ENCODE measurements at places on chromosomes 5 and 9.

GRCh38 chr9:37984672-37985611 is 81.0 kb upstream of the SLC25A51 start:
- no peaks in the 10 kb centered on the region for H3K27me3 ChIP-seq
- H3K36me3 ChIP-seq, result no peaks in the 10 kb centered on the region
- DNase-seq, result no peak
- peaks cover 10% of the 10 kb centered on the region for H3K4me1 ChIP-seq

GRCh38 chr5:93884254-93884653 is 142.9 kb upstream of the POU5F2 start:
- no peaks in the 10 kb centered on the region for H3K36me3 ChIP-seq
- no peak overlapping the region for H3K27ac ChIP-seq
- no peaks in the 10 kb centered on the region for H3K4me1 ChIP-seq

- DNase-seq, result no peak
- H3K36me3 ChIP-seq, result no peaks in the 10 kb centered on the region
- H3K4me3 ChIP-seq, result no peak overlapping the region
- no peaks in the 10 kb centered on the region for H3K27me3 ChIP-seq
These were observed 7.0 kb upstream of the IZUMO3 start for GRCh38 chr9:24552526-24553182.

- peaks cover 20% of the 10 kb centered on the region for H3K36me3 ChIP-seq
- H3K27ac ChIP-seq, result no peak overlapping the region
- no peak for DNase-seq
- H3K27me3 ChIP-seq, result no peaks in the 10 kb centered on the region
- peaks cover 12% of the 10 kb centered on the region for H3K4me1 ChIP-seq
These were observed 9.1 kb downstream of the PDCL start for GRCh38 chr9:122819326-122819725.

- H3K27ac ChIP-seq, result no peak overlapping the region
- DNase-seq, result no peak
- no peaks in the 10 kb centered on the region for H3K36me3 ChIP-seq
- H3K27me3 ChIP-seq, result no peaks in the 10 kb centered on the region
- H3K4me1 ChIP-seq, result no peaks in the 10 kb centered on the region
These were observed 23.5 kb downstream of the SAXO1 start for GRCh38 chr9:19009391-19009965.

GRCh38 chr5:94025788-94026473 is 284.5 kb upstream of the POU5F2 start:
- DNase-seq, result no peak
- H3K4me3 ChIP-seq, result no peak overlapping the region
- H3K27ac ChIP-seq, result no peak overlapping the region
- H3K4me1 ChIP-seq, result no peaks in the 10 kb centered on the region
- no peaks in the 10 kb centered on the region for H3K27me3 ChIP-seq

- H3K27me3 ChIP-seq, result no peaks in the 10 kb centered on the region
- no peak overlapping the region for H3K4me3 ChIP-seq
These were observed 119.3 kb upstream of the WWC1 start for GRCh38 chr5:168171901-168172759.

DNA sequence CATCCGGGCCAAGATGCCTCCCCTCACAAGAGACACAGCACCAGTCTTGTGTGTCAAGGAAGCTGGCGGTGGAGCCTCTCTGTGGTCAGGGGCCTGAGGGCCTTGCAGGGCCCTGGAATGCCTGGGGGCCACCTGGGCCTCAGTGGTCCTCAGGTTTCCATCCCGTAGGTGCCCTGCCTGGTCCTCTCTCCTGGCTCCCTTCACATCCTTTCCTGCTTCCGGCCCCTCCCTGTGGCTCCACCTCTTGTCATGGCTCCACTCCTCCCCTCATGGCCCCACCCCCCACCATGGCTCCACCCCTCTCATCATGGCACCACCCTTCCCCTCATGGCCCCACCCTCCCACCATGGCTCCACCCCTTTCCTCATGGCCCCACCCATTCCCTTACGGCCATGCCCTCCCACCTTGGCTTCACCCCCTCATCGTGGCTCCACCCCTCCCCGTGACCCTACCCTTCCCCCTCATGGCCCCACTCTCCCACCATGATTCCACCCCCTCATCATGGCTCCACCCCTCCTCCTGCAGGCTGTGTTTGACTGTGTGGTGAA is 175.8 kb downstream of the CACNA1B start:
- H3K4me3 ChIP-seq, result no peak overlapping the region
- no peaks in the 10 kb centered on the region for H3K36me3 ChIP-seq

GRCh38 chr5:19753579-19753978 is 234.4 kb downstream of the CDH18 start:
- no peaks in the 10 kb centered on the region for H3K36me3 ChIP-seq
- H3K27ac ChIP-seq, result no peak overlapping the region
- H3K4me1 ChIP-seq, result no peaks in the 10 kb centered on the region
- H3K4me3 ChIP-seq, result no peak overlapping the region

DNA sequence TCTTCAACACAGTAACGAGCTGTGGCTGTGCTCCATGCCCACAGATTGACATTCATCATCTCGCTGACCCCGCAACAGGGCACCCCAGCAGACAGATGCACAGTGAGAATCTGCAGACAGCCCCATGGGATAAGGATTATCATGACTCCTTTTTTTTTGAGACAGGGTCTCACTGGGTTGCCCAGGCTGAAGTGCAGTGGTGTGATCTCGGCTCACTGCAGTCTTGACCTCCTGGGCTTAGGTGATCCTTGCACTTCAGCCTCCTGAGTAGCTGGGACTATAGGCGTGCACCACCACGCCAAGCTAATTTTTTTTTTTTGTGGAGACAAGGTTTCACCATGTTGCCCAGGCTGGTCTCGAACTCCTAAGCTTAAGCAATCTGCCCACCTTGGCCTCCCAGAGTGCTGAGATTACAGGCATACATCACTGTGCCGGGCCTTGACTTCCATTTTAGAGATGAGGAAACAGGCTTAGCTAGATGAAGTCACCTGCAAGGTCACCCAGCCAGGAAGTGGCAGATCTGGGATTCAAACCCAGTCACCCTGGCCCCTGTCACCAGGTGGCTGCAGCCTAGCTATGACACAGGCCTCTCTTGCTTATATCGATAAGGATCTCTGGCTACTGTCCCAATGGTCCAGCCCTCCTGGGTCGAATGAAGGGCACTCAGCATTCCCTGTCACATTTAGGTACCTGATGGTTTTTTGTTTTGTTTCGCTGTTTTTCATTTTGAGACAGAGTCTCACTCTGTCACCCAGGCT is 5.1 kb downstream of the AIF1L start:
- H3K4me3 ChIP-seq, result no peak overlapping the region
- H3K27me3 ChIP-seq, result peaks cover 10% of the 10 kb centered on the region
- peaks cover 8% of the 10 kb centered on the region for H3K4me1 ChIP-seq
- no peaks in the 10 kb centered on the region for H3K36me3 ChIP-seq
- H3K27ac ChIP-seq, result no peak overlapping the region

GRCh38 chr9:70873506-70873905 is 247.9 kb downstream of the TRPM3 start:
- H3K27me3 ChIP-seq, result no peaks in the 10 kb centered on the region
- DNase-seq, result no peak
- H3K4me3 ChIP-seq, result no peak overlapping the region

DNA sequence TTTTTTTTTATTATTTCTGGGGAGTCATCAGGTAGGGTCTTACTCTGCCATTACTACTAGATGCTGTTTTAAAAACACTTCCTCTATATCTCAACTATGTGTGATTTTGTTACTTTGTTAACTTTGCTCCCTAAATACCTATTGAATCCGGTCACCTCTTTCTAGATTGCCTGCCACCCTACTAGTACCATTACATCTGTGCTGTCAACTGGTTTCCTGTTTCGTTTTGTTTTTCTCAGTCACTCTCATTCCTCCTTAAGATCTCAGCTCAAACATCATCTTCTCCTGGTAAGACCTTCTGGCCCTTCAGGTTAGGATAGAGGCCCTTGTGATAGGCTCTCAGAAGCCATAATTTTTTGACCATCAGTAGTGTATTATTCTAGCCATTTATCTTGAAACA is 324.2 kb upstream of the ATP10B start:
- no peaks in the 10 kb centered on the region for H3K4me1 ChIP-seq
- H3K36me3 ChIP-seq, result no peaks in the 10 kb centered on the region
- DNase-seq, result no peak

DNA sequence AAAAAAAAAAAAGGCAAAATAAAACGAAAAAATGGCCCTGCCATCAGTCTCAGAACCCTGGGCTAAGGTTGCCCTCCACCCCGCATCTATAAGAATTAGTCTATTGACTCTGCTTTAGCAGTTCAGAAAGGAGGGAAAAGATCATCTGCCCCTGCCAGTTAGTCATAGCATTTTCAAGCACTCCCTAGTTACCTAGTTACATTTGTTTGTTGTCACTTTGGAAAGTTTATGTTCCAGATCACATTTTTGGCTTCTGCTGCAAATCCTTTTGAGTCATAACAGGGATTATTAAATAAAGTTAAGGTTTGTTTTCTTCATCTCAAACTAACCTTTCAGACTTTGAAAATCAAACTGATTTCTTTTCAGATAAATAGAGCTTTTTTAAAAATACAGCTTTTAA is 52.1 kb downstream of the AQP7 start:
- no peaks in the 10 kb centered on the region for H3K4me1 ChIP-seq
- H3K27ac ChIP-seq, result peak overlapping the region; percentile 68
- no peak overlapping the region for H3K4me3 ChIP-seq
- no peak for DNase-seq
- H3K36me3 ChIP-seq, result peaks cover 23% of the 10 kb centered on the region

DNA sequence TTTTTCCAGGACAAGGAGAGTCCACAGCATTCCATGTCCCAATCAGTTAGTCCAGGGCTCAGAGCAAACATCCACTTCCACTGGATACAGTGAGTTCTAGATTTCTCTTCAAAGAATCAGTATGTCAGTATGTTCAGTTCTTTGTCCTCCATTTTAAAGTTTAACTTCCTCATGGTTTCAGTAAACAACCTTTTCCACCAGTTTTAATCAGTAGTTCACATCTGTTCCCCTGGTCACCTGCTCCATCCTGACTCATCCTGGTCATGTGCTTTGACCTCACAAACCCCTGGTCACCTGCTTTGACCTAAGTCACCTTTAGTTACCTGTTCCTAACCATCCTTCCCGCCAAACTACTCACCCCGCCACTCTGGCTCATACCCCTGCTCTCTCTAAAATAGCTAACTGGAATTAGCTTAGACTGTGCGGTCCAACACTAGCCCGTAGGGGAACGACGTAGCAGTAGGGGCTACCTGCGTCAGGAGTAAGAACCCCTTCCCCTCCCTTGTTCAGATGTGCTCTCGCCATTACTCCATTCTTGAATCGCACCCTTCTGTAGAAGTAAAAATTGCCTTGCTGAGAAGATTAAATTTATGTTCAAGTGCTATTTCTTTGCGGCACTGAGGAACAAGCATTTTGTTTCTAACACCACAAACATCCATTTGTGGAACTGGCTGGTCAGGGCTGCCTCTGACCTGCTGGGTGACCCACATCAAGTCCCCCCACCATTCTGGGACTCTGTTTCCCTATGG is 5.5 kb downstream of the ENG start:
- H3K27ac ChIP-seq, result no peak overlapping the region
- H3K27me3 ChIP-seq, result no peaks in the 10 kb centered on the region
- peaks cover 8% of the 10 kb centered on the region for H3K4me1 ChIP-seq
- no peaks in the 10 kb centered on the region for H3K36me3 ChIP-seq
- no peak overlapping the region for H3K4me3 ChIP-seq

GRCh38 chr5:124740071-124740470 is 6.4 kb downstream of the ZNF608 start:
- peak overlapping the region; percentile 93 for H3K27ac ChIP-seq
- no peak overlapping the region for H3K4me3 ChIP-seq
- H3K27me3 ChIP-seq, result no peaks in the 10 kb centered on the region
- no peak for DNase-seq
- no peaks in the 10 kb centered on the region for H3K36me3 ChIP-seq

GRCh38 chr5:105238561-105238960 is 1676.0 kb upstream of the NUDT12 start:
- no peaks in the 10 kb centered on the region for H3K4me1 ChIP-seq
- H3K27me3 ChIP-seq, result no peaks in the 10 kb centered on the region
- no peak for DNase-seq
- no peak overlapping the region for H3K27ac ChIP-seq
- no peaks in the 10 kb centered on the region for H3K36me3 ChIP-seq
- H3K4me3 ChIP-seq, result no peak overlapping the region

- no peak overlapping the region for H3K27ac ChIP-seq
- DNase-seq, result no peak
- no peaks in the 10 kb centered on the region for H3K27me3 ChIP-seq
- H3K36me3 ChIP-seq, result no peaks in the 10 kb centered on the region
- no peaks in the 10 kb centered on the region for H3K4me1 ChIP-seq
These were observed 12.9 kb downstream of the YTHDC2 start for GRCh38 chr5:113526421-113526820.

GRCh38 chr9:85368781-85369180 is 373.0 kb downstream of the AGTPBP1 start:
- H3K27ac ChIP-seq, result no peak overlapping the region
- H3K4me3 ChIP-seq, result no peak overlapping the region
- H3K27me3 ChIP-seq, result no peaks in the 10 kb centered on the region
- no peak for DNase-seq
- no peaks in the 10 kb centered on the region for H3K4me1 ChIP-seq
